ENCODE measurements at places on chromosomes 11 and 22.

- no peak for DNase-seq
These were observed 516.6 kb downstream of the FAM181B start for GRCh38 chr11:82216927-82217570.

DNA sequence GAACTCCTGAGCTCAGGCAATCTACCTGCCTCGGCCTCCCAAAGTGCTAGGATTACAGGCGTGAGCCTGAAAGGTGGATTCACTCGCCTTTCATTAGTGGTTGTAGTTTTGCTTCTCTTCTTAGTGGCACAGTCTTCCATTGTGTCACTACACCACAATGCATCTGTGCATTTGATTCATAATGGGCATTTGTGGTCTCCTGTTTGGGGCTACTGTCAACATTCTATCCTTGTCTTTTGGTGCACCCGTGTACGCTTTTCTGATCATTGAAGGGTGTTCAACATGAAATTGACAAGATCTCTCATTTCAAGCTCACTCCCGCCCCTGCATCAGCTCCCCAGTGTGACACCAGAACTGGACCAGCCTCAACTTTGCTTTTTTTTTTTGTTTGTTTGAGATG, 2.0 kb upstream of the SYT12 start:
- no peak for DNase-seq

GRCh38 chr11:26134481-26135355, 197.2 kb upstream of the ANO3 start:
- peak; percentile 31 for DNase-seq

- no peak for DNase-seq
These were observed 4.0 kb downstream of the NAP1L4 start for GRCh38 chr11:2987881-2988861.

DNA sequence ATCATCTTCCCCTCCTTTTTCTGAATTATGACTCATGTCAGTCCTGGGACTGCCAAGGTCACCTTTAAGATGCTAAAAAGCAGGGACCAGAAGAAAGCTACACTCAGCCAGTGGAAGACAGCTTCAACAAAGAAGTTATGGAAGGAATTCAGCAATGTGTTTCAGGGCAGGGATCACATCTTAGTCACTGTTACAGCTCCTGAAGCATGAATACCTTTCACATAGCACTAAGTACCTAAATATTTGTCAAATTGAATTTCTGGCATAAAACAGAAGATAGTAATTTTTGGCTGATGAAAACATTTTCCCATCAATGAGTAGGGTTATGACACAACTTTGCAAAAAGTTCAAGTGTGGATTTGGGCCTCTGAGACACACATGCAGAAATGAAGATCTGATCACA, 5.2 kb downstream of the DDB1 start:
- no peak for DNase-seq

DNA sequence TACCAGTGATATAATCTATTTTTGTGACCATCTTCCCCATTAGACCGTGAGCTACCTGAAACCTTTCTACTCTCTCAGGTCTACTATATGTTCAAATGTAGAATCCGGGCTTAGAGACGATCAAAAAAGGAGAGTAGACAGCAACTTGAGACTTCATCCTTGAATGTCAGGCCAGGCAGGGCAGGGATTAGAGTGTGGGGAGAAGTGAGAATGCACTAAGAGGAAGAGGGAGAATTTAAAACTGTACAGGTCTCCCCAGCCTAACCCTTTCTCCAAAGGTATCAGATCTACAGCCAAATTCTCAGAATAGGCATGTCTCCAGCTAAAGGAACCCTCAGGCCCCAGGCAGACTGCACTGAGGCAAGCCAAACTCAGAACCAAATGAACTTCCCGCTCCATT, 935 bp downstream of the LAMTOR1 start:
- DNase-seq: no peak

DNA sequence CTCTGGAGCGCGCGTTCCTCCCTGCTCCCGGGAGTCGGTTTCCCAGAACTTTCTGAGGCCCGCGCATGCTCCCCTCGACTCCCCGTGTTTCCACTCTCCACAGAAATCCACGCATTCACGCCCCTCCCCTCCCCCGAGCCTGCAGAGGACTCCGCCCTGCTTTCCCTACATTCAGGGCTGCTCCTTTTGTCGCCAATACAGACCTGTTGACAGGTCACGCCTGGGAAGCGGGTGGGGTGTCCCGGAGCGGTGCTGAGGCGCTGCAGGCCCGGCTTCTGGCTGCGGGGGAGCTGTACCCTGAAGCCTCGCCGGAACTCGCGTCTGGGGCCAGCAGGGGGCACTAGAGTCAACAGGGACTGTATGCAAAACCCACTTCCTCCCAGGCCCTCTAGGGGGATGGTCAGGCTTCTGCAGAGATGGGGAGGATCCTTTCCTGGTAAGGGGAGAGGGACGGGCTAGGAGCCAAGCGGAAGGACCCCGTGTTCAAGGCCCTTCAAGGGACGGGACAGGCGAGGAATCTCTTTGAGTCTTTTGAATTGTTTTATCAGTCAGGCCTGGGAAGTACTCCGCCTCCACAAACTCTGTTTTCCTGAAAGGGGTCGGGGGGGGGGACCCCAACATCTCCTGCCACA, at the start of gene PRAME:
Gene PRAME, minus strand, starts transcription at position 294 of the 632 bp plus-strand sequence. CDS start 2,433 bp downstream, outside the sequence.
- DNase-seq: peak; percentile 98

GRCh38 chr11:118870396-118871343, 13.0 kb upstream of the CXCR5 start:
- no peak for DNase-seq

GRCh38 chr11:31337806-31338205, 31.7 kb downstream of the DCDC1 start:
- no peak for DNase-seq

DNA sequence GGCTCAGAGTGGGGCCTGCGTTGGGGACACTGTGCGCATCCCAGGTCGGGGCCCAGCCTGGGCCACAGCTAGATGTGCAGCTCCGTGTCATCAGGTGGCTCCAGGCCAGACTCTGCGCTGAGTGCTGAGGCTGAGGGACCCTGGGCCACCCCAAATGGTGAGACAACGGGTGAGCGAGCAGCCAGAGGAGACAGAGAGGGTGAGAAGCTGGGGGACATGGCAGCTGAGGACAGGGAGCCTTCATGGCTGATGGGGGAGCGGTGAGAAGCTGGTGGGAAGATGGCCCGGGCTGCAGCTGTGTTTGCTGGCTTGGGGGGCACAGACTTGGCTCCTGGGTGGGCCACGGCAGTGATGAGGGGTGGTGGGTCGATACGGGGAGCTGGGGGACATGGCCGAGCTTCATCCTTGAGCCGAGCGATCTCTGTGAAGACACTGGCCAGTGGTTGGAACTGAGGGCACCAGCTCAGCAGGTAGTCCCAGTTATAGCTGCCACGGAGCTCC, 2.5 kb upstream of the TPP1 start:
- DNase-seq: no peak

GRCh38 chr11:84384731-84385130, 1098.6 kb upstream of the CCDC90B start:
- peak; percentile 72 for DNase-seq

DNA sequence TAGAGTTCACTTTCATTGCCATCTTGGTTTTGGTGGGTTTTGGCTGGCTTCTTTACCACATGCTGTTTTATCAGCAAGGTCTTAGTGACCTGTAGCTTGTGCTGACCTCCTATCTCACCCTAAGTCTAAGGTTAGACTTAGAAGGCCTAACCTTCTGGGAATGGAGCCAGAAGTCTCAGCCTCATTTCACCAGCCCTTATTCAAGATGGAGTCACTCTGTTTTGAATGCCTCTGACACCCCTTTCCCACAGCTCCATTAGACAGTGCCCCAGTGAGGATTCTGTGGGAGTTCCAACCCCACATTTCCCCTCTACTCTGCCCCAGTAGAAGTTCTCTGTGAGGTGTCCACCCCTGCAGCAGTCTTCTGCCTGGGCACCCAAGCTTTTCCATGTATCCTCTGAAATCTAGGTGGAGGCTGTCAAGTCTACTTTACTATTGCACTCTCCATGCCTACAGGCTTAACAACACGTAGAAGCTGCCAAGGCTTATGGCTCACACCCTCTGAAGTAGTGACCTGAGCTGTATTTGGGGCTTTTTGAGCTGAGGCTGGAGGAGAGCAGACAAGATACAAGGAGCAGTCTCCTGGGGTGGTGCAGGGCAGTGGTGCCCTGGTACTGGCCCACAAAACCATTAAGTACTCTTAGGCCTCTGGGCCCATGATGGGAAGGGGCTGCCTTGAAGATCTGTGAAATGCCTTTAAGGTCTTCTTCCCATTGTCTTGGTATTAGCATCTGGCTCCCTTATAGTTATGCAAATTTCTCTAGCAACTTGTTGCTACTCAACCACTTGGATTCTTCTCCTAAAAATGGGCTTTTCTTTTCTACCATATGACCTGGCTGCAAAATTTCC, 65.9 kb upstream of the SC5D start:
- no peak for DNase-seq
